Osteocyte (in vitro differentiated cells): ENCODE measurements at places on chromosomes 6 and 20. TPM values are rescaled to one million over a fixed set of nuclear protein-coding genes. Genes with fewer than 3 reads are reported as not detected.
A peak's percentile ranks its signal among the peaks of the same experiment; 100 is the strongest.

DNA sequence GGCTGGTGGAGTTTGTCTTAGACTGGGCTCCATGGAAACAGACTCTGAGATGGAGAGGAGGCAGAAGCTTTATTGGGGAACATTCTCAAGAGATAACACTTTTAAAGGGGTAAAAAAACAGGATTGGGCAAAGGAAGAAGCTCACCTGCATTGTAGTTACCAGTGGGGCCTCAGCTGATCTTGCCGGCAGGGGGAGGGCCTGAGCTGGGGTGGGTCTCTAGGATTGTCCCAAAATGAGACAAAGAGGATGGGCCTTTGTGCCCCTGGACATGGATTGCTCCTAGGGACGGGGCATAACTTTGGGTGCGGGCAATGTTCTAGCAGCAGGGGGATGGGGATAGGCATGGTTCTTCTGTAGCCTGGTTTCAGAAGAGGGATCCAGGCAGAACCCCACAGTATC lies 12.5 kb downstream of the SGK2 start:
- DNase-seq, result no peak

DNA sequence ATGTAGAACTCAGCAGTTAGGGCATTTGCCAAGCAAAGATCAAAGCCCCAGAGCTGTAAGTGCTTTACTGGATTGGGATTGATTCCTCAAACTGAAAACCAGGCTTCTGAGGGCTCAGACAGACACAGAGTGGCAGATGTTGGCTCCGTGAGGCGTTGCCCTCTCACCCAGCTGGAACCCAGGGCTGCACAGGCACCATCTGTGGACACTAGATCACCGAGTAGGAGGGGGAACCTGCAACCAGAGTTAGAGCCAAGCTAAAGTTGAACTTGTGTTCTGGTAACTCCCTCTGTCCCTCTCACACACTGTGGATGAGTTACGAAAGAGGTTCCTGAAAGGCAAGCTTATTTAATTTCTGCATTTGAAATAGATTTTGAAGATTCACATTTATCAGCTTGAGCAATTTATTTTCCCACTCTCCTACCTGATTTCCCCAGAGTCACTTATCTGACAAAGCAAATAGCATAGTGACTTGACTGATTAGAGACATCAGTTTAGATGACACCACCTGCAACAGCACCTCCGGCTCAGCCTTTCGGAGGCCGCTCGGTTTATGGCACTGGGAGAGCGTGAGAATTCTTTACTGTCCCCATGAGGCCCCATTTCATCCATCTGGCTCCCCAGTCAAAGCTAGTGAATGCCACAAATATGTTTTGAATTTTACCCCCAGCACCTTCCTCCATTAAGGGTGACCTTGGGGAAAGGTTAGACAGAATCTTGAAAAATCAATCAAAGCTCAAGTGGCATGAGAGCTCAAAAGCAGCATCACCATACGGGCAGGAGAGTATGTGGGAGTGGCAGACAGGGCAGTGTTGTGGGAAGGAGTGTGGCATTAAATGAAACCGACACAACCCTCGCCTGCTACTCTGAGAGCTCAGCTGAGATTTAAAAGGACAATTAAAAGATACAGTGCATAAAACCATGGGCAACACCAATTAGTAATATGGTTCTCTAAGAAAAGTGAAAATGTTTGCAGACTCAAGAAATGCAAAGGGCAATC lies 48.5 kb downstream of the RPF2 start:
- no peak for DNase-seq

GRCh38 chr6:108707328-108707976 lies 140.8 kb upstream of the ARMC2 start:
- peak; percentile 90 for DNase-seq

DNA sequence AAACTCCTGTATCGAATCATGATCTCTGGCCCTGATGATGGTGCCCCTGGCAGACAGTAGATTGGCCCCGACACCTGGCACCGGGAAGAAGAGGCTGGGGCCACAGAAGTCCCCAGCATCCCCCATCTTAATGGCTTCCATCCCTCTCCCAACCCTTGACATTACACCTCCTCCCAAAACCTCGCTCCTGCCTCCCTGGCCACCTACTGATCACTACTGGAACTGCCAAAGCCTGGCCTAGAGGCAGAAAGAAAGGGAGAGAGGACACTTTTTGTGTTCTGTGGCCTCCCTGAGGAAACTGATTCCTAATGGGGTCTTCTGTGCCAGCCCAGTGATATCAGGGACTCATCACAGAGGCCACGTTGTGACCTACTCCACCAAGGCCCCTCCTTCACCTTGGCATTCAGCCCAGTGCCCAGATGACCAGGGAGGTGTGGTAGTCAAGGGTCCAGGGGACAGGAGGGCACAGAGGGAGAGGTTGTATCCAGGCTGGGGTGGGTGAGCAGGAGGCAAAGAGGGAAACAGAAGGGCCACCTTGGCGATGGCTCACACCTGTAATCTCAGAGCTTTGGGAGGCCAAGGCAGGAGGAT lies 6.1 kb downstream of the C20orf173 start:
- no peak for DNase-seq

- no peak for DNase-seq
Measured at GRCh38 chr6:36333171-36333895, 3.4 kb downstream of the BNIP5 start.

GRCh38 chr6:69866351-69866769 lies at the start of gene COL19A1:
Gene COL19A1, plus strand, starts transcription at chr6:69866556. Its CDS starts 13,012 bp downstream, at chr6:69879568.
- DNase-seq, result no peak

DNA sequence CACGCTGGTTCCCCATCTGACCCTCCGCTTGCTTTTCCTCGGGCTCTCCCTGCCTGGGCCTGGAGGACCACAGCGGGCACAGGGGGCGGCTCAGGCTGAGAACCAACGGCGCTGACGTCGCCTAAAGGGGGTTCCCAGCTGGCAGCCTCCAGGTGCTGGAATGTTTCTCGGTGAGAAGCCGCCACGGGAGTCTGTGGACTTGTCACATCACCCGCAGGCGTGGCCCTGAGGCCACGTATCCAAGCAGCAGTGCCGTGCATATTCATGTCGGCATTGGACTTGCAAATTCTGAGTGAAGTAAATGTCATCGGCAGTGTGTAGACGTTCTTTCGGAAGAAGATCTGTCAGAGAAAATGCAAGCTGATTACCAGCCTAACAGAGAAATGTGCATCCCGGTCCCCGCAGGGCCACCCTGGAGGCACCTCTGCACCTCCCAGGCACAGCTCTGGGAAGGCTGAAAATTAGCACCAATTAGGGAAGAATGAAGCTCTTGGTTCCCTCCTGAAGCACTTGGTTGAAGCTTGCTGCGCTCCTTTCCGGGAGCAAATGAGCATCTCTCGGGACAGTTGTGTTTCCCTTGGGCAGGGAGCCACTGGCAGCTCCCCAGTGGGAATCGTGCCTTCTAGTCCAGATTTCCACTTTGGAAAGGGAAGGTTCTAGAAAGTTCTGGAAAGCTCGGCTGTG lies 24.3 kb downstream of the NTSR1 start:
- no peak for DNase-seq

DNA sequence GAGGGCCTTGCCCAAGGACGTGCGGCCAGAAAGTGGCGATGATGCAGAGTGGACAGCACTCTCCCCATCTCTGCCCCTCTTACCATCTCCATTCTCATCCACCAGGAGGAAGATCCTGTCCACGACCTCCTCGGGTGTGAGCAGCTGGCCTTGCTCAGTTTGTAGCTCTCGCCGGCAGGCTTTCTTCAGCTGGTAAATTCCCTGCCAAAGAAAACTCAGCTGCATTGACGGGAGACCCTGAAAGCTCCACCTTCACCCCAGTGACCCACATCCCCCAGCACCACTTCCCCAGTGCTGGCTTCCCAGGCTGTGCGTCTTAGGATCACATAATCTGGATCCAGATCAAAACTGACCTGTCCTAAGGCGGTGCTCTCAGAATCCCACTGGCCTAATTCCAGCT lies 9.2 kb downstream of the GUCA1B start:
- no peak for DNase-seq

DNA sequence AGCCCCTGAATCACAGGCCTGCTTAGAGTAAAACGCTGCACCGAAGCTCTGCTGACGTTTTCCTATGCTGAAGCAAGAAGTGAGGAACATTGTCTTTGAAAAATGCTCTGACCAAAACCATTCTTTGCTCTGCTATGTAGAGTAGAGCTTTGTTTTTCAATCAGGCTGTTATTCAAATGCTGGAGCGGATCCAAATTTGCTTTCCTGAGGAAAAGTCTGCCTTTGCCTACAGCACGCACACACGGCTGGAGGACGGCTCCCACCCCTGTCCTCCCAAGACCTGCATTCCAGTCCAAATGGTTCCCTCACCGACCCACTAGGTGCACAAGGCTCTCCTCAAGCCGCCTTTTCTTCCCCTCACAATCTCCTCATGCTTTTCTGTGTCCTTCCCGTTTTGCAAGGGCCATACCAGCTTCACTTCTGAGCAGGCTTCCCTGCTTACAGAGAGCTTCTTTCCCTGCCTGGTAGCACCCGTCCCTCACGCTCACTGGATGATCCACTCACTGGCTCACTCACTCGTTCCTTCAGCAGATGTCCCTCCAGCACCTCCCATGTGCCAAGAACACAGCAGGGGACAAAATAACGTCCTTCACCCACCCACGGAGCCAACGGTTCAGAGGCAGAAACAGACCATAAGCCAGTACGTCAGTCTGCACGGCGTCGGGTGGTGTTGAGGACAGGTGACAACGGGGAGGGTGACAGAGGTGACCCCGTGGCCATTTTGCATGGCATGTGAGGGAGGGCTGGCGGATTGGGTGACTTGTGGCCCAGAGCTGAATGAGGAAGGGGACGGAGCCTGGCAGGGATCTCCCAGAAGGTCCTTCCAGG lies 137.9 kb upstream of the NEDD9 start:
- DNase-seq, result no peak

DNA sequence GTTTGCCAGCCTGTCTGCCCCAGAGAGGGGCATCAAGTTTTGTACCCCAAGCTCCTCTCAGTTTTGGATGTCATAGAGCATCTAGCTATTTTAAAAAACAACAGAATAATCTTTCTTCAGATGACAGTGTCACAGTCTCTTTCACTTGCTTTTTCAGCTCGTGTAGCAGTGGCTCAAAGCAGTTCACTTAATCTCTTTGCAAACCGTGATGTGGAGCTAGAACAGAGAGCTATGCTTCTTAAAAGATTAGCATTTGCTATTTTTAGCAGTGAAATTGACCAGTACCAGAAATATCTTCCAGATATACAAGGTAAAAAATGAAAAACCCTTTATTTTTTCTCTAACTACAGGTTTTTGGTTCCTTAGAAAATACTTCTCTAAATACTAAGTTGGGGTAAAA lies 37.3 kb downstream of the PGM3 start:
- no peak for DNase-seq

GRCh38 chr20:62136283-62137091 lies 6.7 kb downstream of the PSMA7 start:
- no peak for DNase-seq

- DNase-seq, result no peak
Measured at GRCh38 chr6:142409794-142410193, 108.0 kb downstream of the ADGRG6 start.

DNA sequence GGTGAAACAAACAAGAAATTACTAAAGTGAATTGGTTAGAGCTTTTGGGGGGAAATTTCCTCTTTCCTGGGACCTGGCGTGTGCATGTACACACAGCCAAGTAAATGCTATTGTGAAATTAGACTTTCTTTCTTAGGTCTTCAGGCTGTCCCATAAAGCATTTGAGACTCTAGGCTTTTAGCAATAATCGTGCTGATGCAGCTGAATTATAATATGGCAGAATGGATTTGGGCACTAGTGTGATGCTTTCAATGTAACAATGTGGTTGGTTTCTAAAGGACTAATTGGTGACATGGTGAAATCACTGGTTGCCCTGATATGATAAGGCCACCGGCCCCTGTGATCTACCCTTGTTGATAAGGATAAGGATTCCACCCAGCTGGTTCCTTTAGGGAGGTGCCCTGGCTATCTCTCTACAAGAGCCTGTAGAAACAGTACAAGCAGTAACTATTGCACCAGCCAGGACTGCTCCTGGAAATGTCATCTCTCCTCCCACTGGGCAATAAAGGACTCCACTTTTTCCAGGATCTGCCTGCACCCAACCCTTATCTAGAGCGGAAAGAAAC lies 164.1 kb downstream of the TFAP2A start:
- DNase-seq, result no peak

GRCh38 chr20:4117867-4118266 lies 102.5 kb upstream of the RNF24 start:
- DNase-seq, result no peak

- no peak for DNase-seq
Measured at GRCh38 chr20:58891718-58892140, 39.2 kb downstream of the GNAS start.

DNA sequence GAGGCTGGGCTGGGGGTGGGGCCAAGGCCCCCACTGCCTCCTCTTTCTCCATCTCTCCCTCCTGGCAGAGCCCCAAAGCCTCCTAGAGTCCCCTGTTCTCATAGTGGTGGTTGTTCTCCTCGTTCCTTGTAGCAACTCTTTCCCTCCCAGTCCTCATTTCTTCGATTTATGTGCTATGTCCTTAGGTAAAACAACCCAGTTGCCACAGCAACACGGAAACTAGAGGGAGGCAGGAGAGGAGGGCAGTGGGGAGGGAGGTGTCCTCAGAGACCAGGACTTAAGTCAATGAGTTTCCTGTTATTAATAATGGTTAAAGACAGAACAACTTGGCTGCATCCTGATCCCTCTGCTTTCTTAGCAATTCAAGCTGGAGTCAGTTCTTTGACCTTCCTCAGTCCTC lies 161.0 kb downstream of the INSM1 start:
- DNase-seq, result no peak

DNA sequence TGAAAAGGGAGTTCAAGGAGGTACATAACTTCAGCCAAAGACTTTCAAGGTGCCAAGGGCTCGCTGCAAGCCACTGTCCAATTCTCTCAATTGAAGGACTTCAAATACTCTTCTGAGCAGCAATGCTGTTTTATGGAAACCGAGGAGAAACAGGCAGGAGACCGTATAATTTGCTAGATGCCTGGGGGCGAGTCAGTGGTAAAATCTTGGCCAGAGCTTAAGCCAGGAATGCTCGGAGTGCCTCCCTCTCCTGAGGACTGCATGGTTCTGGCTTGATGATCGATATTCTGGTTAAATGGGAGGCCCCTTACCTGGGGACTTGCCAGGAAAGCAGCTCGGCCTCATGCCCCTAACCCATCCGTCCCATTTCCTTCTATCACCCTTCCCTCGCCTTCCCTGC lies 35.8 kb upstream of the NOP56 start:
- DNase-seq, result no peak

DNA sequence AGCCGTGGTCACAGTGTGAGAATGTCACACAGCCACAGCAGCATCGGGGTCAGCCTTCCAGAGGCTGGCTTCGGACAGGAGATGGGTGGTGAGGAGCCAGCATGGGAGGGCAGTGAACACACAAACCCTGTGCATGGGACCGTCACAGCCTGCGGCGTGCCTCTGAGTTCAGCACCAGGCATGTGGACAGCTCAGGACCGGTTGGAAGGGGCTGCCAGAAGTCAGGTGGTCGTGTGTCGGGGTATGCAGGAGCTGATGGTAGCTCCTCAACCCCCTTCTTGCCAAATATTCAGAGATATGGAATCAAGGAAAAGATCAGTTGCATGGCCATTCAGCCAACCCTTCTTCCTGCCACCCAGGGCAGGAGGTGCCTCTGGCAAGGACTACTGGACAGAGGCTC lies 28.2 kb downstream of the MYT1 start:
- no peak for DNase-seq

- DNase-seq, result no peak
Measured at GRCh38 chr6:72972579-72972978, 252.7 kb downstream of the KHDC1L start.

GRCh38 chr6:14228571-14228970 lies 111.0 kb downstream of the CD83 start:
- no peak for DNase-seq

COL12A1 gene
- 2,335 and 2,423 TPM in 2 replicates for total RNA-seq

PREP gene
- 35.7 and 36.9 TPM in 2 replicates for total RNA-seq

CD24 gene
- 0.30 and 0.42 TPM in 2 replicates for total RNA-seq

CYP24A1 gene
- total RNA-seq, result not detected in 2 replicates

ADGRF1 gene
- total RNA-seq, result not detected in 2 replicates

FGD2 gene
- not detected in 2 replicates for total RNA-seq

RAET1G gene
- 0.55 and 0.73 TPM in 2 replicates for total RNA-seq

SIRPA gene
- total RNA-seq, result 12.4 and 13.0 TPM in 2 replicates

VSX1 gene
- not detected in 2 replicates for total RNA-seq
